H9 (cell line): ENCODE measurements at places on chromosomes 4 and X.

DNA sequence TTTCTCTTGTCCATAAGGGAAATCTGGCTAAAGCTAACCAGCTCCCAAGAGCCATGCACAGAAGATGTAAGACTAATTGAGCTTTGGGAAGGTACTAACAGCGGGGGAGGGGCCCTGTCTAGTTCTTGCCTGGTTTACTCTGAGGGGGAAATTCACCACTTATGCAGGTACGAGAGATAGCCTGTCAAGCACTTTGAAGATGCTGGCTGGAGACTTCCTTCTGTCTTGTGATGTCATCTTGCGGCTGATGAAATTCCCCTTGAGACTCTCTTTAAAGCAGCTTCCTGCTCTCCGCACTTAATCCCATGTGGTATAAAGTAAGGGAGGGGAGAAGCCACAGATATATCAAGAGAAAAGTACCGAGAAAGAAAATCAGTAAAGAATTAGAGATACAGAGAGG, 345.3 kb downstream of the MAPK10 start:
- no peak for DNase-seq

- DNase-seq: no peak
Observed at GRCh38 chr4:22922426-22922825, 229.7 kb downstream of the GBA3 start.

- DNase-seq: no peak
Observed at GRCh38 chrX:107675823-107676555, 47.7 kb downstream of the PRPS1 start.

DNA sequence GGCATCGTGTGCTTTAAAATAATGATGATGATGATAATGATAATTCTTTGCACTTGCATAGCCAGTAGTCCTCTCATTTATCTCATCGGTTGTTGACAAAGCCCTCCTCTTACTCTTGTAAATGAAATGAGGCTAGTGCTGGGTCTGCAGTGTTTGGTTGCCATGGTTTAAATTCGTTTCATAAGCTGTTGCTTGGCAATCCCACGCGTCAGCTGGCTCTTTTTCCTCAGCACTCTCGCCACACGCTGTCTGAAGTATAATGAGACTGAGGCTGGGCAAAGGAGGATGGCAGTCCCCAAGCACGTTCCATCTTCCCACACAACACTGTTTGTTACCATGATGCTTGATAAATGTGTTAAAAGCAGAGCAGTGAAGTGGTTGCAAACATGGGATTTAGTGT, 15.5 kb downstream of the PAGE4 start:
- DNase-seq: no peak

DNA sequence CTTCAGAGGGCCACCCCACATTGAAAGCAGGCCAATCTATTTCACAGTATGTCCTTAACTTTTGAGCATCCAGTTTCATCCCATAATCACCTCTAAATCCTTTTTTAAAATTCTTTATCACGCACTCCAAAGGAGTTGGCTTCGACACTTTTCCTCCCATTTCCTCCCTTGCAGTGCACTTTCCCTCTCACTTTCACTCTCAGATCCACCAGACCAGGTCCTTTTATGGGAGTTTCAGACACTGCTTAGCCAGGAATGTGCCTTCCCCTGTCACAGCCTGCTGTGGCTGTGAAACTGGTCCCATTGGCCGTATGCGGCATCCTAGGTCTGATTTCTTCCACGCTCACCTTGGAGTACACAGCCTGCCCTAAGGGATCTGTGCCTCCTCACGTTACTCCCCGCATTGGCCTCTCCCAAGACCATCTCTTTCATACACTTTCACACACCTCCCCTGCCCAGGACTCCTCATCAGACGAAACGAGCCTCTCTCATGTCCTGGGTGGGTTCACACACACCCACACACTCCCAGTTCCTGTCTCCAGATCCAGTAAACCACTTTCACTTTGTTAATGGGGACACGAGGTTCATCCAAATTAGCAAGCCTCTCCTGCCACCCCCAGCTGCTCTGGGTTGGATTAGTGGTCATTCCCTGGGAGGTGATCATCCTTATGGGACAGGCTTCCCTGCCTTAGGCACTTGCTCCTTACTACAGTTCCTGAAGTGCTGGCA, 10.0 kb upstream of the RHOXF2B start:
- no peak for DNase-seq

GRCh38 chr4:139084804-139085093, 69.2 kb downstream of the NOCT start:
- DNase-seq: no peak

GRCh38 chrX:13396924-13397323, 77.1 kb upstream of the ATXN3L start:
- no peak for DNase-seq

DNA sequence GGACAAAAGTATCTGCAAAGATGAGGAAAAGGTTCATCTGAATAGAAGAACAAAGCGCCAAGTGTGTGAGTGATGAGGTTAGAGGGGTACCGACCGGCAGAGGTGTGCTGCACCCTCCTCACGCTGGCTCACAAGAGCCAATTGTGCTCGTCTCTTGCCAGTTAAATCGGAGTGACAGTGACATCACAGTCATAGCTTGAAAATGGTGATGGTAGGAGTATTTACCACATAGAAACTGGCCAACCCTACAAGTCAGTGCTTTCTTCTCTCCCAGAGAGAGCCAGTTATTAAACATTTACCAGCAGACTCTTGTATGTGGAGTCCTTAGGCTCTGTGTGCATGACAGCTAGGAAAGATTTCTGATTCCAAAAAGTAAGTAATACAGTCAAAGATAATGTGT, 32.4 kb downstream of the CLDN22 start:
- no peak for DNase-seq

- no peak for DNase-seq
Observed at GRCh38 chr4:158121161-158121579, 51.7 kb downstream of the GASK1B start.

DNA sequence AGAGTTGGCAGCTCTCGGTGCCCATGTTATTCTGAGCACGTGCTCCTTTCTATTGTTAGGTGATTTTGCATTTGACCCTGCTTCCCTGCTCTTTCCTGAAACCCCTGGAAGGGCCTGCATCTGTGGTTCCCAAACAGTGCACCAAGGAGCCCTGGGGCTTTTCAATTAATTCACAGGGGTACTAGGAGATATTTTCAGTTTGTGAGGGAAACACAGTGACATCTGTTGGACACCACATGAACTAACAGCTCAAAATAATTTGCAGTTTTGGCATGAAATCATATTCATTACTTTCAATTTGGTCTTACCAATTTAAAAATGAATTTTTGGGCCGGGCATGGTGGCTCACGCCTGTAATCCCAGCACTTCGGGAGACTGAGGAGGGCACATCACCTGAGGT, 156.6 kb downstream of the GATB start:
- DNase-seq: no peak

GRCh38 chrX:134911348-134911747, 79.4 kb upstream of the SMIM10 start:
- no peak for DNase-seq

DNA sequence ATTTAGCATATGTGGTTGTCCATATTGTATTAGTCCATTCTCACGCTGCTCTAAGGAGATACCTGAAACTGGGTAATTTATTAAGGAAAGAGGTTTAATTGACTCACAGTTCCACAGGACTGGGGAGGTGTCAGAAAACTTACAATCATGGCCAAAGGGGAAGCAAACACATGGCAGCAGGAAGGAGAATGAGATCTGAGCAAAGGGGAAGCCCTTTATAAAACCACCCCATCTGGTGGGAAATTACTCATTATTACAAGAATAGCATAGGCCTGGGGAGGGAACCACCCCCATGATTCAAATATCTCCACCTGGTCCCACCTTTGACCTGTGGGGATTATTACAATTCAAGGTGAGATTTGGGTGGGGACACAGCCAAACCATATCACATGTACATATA, 122.6 kb upstream of the ANK2 start:
- no peak for DNase-seq

DNA sequence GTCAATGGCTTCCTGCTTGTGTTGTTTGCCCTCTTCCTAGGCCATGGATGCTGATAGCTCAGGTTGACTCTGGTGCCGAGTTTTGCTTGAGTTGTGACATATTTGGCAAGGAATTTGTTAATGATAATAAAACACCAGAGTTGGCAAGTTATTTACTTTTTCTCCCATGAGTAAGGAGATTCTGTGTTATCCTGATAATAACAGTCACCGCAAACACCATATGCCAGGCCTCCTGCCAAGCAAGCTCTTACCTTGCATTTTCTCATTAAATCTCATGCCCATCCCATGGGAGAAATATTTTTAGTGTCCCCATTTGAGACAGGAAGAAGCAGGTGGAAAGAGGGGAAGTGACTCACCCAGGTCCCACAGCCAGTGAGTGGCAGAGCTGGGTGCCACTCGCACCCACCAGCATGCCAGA, 67.4 kb upstream of the CLCN4 start:
- DNase-seq: no peak

DNA sequence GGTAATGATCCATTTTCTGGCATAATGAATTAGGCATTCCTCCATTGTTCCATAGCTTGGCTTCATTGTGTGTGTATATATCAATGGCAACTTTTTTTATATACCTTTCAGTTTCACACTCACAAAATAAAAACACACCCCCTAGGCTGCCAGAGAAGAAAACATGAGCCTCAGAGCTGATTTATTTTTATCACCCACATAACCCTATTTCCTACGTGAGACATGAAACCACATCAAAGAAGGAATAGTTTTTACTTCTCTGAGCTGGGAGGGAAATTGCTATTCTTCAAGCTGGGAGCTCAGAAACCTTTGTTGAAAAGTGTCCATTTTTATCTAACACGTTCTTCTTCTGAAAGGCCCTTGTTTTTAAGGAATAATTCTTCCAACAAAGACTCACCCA, 126.7 kb upstream of the RAI2 start:
- DNase-seq: no peak

GRCh38 chr4:26815199-26815598, 45.4 kb upstream of the STIM2 start:
- no peak for DNase-seq

- DNase-seq: no peak
Observed at GRCh38 chr4:123248085-123248659, 148.4 kb upstream of the SPRY1 start.

- no peak for DNase-seq
Observed at GRCh38 chr4:114615435-114615834, 16.8 kb downstream of the UGT8 start.

DNA sequence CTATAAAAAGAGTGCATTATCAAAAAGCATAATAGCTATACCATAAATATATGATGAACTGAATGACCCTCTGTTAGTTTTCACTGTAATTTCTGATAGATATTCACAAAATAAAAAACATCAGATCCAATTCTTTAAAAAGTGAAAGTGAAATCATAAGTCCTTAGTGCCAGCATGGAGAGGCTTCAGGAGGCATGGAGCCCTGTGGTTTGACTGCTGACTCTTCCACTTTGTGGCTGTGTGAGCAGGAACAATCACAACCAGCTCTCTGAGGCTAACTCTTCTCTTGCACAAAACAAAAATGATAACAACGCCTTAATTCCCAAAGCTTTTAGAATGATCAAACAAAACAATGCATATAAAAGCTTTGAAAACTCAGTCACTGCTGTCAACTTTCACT, 1143.9 kb downstream of the PDHA2 start:
- no peak for DNase-seq

DNA sequence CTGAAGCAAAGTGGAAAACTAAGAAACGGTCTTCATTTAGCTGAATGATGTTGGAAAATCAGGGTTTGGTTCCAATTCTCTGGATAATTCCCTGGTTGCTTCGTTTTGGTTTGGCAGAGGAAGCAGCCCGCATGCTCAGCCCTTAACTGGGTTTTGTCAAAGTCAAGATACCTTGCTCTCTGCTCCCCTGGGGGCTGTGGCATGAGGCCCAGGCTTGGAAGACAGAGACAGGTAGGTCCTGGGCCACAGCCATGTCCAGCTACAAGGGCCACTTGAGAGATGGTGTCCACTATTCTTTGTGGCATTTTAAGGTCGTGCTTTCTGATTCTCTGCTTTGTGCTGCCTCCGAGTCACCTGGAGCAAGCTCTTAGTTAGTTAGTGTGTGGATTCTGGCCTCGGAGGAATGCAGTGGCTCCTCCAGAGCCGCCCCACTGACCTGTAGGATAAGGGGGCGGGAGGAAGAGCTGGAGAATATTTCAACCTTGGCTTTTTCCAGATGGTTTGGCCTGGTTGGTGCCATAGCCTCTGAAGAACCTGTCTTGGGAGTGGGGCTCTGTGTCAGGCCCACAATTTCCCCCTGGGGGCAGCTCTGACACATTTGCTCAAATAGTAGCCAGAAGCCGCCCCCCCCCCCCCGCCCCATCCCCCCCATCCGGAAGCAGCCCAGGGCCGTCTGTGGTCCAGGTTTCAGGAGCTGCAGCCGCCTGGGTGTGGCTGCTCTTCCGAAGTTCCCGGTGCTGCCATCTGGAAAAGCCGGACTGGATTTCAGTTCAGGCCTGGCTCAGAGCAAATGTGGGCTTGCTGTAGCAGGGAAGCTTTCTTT, 147.1 kb downstream of the NHS start:
- DNase-seq: peak; percentile 56

GRCh38 chrX:103157496-103158316, 57.2 kb upstream of the BEX4 start:
- DNase-seq: no peak

DNA sequence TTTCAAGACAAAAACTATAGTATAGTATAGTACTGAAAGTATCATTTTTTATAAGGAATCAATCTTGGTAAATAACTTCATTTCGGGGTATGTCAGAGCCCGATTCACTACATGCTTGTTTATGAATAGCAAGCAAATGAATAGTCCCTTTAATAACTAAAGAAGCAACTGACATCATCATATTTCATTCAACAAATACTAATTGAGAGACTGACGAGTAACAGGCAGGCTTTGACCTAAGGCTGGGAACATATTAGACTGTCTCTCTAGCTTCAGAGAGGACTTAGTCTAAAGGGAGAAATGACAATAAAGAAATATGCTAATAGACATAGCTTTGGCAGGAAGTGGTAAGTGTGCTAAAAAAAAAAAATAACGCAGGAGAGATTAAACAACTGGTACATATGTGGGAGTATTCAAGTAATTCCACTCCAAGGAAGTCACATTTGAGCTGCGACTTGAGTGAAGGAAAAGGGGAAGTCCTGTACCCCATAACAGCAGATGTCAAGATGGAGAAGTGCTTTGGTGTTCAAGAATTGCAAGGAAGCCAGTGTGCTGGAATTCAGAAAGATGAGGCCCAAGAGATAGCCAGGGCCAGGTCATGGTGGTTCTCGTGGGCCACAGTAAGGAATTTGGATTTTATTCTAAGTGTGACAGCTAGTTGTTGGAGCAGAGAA, 284.9 kb downstream of the FBXO8 start:
- no peak for DNase-seq

DNA sequence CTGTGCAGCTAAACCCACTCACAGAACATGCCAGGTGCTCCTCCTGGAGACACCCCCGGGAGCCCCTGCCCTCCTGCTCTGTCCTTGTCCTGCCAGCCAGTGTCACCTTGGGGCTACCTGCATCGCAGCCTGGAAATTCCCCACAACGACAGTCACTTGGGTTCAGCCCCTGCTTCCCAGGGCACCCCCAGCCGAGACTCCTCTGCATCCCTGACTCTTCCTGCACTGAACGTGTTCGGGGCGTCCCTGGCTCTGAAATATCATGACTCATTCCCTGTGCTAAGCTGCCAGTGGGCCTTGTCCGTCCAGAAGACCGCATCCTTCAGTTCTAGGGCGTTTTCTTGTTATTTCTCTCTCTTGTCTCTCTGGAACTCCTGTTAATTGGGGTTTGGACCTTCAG, 5.8 kb downstream of the CFAP99 start:
- DNase-seq: no peak

- DNase-seq: no peak
Observed at GRCh38 chrX:53320543-53321229, 39.3 kb upstream of the IQSEC2 start.
